ENCODE measurements at places on chromosomes 7 and 10.

- DNase-seq: no peak
Observed at GRCh38 chr7:75739796-75740672, 1.3 kb upstream of the HIP1 start.

DNA sequence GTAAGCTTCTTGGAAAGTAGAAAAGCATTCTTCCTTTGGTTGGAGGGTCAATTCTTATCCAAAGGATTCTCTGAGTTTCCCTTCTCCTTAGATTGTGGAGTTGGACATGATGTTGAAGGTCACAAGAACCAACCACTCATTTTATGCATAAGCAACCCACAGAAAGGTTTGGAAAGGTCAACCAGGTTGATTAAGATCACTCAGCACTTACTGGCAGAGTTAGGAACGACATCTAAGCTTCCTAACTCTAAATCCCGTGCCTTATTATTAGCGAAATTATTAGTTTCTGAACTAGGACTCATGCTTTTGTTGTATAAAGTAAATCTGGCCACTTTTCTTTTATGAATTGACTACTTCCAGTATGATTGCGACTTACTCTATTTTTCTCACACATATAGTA lies 137.0 kb upstream of the MINDY3 start:
- no peak for DNase-seq

DNA sequence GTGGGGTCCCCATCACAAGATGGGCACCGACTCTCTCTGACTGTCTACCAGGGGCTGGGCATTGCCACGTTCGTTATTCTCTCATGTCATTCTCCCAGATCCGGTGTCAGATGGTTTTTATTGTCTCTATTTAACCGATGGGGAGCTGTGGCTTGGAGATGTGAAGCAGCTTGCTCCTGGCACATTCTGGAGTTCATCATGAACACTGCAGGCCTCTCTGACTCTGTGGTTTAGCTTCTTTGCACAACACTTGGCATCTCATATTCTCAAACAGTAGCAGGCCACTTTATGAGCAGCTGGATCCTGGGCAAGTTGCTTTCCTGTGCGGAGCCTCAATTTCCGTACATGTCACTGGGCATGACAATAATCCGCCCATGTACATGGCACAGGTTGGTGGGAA lies 119.9 kb downstream of the LRRC18 start:
- no peak for DNase-seq

GRCh38 chr10:113572520-113573290 lies 19.9 kb downstream of the HABP2 start:
- DNase-seq: no peak

DNA sequence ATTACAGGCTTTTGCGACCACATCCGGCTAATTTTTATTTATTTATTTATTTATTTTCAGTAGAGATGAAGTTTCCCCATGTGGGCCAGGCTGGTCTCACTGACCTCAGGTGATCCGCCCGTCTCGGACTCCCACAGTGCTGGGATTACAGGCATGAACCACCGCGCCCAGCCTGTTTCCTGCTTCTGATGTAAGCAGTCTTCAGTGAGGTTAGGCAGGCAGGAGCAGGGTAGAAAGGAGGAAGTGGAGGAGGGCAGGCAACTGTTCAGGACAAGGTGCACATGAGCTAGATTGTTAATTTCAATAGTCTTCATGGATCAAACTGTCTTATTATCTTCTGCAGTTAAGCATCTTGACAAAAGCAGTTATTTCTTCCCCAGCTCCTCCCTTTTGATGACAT lies 605.0 kb downstream of the CCSER2 start:
- DNase-seq: no peak

GRCh38 chr7:32587411-32587948 lies 92.2 kb downstream of the AVL9 start:
- DNase-seq: no peak

DNA sequence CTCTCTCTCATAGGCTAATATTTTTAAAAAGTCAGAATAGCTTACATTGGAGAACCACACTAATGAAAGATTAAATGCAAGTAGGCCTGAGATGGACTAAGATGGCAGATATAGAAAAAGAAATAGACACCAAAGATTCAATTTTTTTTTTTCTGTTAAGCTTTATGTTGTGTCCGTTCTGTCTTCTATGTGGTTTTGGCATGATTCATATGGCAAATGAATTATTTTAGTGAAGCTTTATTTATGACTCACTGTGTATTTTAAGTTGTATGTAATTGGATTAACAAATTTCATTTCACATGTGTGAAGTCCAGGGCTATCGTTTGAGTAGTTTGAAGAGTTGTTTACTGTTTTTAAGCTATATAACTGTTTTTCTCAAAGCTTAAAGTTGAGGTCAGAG lies 214.8 kb downstream of the CAMK1D start:
- no peak for DNase-seq

DNA sequence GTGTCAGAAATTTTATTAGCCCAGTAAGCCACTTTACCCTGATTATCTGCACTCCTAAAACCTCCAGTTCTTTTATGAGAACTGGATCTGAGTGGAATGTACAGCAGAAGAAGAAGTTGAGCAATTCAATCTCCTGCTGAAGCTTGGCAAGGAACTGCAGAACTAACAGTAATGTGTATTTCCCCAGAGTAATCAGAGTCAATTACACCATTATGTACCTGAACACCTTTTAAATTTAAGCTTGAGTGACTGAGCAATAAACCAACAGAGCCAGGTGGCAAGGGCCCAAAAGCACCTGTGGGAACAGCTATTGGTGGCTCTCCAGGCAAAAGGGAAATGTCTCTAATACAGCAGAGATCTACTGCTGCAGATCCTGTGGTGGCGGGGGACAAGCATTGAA lies 40.1 kb upstream of the AKR1C2 start:
- DNase-seq: no peak

DNA sequence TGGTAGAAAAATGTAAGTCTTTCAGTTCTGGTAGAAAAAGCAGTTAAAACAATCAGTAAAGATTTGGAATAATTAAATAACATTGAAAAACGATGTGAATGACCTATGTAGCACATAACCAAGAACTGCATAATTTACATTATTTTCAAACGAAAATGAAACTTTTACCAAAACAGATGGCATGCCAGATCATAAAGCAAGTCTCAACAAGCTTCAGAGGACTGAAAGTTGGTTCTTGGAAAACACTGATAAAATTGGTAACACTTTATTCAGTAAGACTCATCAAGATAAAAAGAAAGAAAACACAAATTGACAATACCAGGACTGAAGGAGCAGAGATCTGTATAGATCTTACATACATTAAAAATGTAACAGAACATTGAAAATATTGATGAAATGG lies 92.8 kb downstream of the VIPR2 start:
- no peak for DNase-seq

DNA sequence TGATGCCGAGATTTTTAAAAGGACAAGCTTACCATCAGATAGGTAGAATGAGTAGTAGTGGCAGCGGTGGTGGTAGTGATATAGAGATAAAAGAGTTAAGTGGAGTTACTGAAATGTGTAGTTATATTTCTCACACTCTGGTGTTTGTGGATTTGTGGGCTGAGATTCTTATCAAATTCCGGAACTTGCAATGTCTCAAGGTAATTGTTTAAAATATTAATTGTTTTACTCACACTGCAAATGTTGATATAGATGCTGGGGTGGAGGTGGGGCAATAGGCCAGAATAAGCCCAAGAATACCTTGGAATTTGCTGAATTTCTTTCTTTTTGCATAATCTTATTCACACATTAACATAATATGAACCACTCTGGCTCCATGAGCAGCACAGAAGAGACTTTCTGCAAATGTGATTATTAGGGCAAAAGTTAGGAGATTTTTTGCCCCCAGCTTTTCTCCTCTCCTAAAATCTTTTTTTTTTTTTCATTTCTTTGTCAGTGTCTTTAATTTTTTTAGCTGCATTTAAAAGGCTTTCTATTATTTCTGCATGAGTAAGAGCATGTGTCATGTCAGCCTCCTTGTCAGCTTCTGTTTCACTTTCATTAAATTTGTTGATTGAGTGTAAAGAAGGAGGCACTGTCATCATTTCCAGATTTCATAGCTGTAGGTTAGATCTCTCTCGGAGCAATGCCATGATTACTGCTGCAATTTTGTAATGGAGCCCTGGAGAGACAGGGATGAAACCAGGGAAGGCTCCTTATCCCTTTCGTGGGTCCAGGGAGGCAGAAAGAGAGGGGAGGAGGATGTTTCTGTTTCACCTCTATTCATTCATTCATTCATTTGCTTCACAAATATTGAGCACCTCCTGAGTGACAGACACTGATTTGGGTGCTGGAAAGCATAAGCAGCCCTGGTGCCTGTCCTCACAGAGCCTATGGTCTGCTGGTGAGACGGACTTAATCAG lies 13.1 kb upstream of the SGMS1 start:
- DNase-seq: no peak

- no peak for DNase-seq
Observed at GRCh38 chr10:94186722-94187121, 176.0 kb downstream of the NOC3L start.

- no peak for DNase-seq
Observed at GRCh38 chr7:151157645-151158329, 9.7 kb downstream of the GBX1 start.

DNA sequence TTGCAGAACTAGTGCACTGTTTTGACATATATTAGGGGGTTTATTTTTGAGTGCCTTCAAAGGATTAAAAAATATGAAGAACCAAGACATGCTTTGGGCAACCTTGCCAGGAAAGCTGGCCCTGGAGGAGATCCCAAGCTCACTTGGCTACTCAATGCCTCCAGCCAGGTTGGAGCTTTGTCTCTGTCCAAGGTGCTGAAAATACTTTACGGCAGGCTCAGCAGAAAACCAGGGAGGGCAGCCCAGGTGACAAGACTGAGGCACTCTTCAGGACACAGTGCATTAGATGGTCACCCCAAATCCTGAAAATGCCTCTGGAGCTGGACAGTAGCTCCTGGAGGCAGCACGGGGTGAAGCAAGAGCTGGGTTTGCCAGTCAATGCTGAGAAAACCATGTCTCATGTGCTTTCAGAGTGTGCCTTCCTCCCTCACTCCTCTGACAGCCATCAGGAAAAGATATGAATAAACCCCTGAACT lies 5.8 kb upstream of the KCNH2 start:
- DNase-seq: no peak

DNA sequence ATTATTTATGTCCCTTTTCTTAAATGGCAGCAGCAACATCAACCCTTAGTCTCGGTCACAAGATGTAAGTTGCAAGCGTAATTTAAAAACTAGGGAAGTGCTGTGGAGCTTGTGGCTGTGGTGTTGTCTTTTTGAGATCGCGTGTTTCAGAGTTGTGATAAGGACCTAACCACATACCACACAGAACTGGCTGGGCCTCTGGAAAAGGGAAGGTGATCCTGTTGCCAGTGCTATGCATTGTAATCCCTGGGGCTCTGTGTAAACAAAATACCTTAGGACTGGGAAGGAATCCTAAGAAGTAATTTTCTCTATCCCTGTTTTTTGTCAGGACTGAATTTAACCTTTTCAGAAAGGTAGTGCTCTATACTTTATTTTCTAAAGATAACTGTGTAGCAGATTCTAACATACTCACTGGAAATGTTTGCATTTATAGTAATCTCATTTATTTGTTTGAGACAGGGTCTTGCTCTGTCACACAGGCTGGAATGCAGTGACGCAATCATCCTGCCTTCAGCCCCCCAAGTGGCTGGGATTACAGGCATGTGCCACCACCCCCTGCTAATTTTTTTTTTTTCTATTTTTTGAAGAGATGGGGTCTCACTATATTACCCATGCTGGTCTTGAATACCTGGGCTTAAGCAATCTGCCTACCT lies 60.4 kb downstream of the INPP5F start:
- no peak for DNase-seq

- no peak for DNase-seq
Observed at GRCh38 chr10:7471720-7472367, 61.0 kb upstream of the SFMBT2 start.

- DNase-seq: no peak
Observed at GRCh38 chr7:143015926-143016490, 10.9 kb downstream of the OR9A2 start.

DNA sequence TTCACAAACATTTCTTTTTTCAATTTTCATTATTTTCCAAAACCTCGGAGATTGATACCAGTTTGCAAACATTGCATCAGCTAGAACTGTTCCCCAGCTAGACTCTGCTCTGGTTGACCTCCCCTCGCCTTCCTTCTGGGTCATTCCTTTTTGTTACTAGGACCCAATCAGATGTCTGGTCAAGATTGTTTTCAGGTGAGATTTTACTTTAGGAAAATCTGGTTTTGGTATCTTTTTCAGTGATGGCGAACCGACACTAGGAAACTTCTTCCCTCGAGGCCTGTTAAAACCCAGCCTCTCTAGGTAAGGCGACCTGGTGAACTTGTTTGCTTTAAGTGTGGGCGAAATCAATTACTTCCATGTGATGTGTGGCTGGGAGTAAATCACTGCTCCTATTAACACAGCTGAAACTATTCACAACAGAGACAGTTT lies 8.4 kb downstream of the PROSER2 start:
- no peak for DNase-seq

DNA sequence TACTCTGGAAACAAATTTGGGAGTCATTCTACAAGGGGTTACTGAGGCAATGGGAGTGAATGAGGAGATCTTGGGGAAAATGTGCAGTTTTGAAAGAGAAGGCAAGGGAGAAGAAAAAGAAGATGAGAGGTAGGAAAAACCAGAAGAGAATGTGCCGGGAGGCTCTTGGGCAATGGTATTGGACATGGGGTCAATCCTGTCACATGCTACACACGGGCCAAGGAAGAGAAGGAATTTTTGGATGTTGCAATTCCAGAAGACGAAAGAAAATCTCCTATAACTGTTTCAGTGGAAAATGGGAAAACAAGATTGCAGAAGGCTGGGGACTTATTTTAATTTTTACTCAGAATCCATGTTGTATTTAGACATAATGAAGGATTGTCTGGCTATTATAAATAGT lies 615.0 kb downstream of the PHTF2 start:
- DNase-seq: no peak

GRCh38 chr7:130425796-130426195 lies 15.0 kb downstream of the CEP41 start:
- no peak for DNase-seq

- DNase-seq: no peak
Observed at GRCh38 chr10:2509081-2509531, 558.2 kb upstream of the PFKP start.

All from stimulated activated CD8-positive, alpha-beta memory T cell treated with anti-CD3 and anti-CD28 coated beads, Interleukin-15, amount 100 ng/mL, for 48 hours (primary cell).